ENCODE measurements at places on chromosomes 11 and 22.

DNA sequence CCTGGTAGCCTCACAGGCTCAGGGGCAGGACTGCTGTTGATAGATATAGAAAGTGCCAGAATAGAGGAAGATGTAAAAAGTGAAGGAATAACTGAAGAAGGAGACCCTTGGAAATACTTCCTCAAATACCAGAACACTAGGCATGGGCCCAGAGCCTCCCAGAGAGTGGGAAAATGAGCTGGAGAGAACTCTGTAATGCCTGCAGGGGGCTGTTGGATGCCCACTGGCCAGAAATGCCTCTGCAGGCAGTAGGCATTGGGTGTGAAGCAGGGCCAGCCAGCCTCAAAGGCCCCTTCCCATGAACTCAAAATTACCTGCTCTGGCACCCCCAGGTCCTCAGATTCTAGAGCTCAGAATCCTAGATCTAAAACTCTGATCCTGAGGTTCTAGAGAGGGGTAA, 15.1 kb downstream of the P2RY2 start:
- no peak for DNase-seq

GRCh38 chr22:21829523-21829922, 37.9 kb downstream of the MAPK1 start:
- DNase-seq, result no peak

DNA sequence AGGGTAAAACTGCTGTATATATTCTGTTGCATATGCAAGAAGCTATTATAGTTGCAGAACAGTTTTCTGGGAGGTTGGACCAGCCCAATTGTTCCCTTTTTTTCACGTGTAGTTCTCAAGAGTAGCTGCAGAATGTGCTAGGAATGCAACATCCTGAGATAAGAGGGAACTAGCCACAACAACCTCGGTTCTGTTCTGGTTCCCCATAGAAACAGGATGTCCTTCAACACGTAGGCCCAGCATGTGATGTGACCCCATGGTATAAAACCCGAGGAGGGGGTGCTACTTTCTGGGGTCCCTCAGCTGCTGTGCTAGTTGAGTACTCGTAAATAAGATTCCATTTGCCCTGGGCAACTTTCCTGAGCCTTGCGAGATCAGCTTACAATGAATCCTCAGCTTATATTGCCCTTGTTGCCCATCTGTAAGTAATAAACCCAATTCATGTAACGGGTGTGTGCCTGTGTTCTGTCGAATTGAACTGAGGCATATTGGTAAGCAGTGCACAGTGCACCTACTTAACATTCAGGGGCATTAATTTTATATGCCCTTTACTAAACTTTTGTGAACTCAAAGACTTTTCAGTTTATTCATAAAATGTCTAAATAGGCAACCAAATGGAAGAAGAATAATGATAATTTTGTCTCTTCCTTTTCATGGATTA, 23.0 kb upstream of the TRAF6 start:
- no peak for DNase-seq

- no peak for DNase-seq
Observed at GRCh38 chr11:13054278-13054677, 45.2 kb downstream of the RASSF10 start.

DNA sequence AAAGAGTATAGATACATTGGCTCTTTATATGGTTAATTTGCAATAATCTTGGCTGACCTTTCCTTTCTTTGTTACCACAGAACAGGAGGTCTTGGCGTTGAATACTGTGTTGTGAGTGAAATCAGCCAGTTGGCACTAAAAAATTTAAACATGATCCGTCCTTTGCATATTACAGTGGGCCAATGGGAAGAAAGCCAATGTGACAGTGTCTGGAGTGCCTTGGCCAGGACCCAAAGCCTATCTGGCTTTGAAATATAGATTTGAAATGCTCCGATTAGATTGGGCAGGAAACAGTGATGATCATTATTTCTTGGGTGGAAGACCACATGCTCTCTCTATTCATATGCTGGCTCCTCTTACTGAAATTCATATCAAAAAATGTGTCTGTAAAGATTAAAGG, 339.6 kb upstream of the ANO3 start:
- DNase-seq, result no peak

GRCh38 chr11:93505703-93506102, 37.5 kb downstream of the SMCO4 start:
- no peak for DNase-seq

DNA sequence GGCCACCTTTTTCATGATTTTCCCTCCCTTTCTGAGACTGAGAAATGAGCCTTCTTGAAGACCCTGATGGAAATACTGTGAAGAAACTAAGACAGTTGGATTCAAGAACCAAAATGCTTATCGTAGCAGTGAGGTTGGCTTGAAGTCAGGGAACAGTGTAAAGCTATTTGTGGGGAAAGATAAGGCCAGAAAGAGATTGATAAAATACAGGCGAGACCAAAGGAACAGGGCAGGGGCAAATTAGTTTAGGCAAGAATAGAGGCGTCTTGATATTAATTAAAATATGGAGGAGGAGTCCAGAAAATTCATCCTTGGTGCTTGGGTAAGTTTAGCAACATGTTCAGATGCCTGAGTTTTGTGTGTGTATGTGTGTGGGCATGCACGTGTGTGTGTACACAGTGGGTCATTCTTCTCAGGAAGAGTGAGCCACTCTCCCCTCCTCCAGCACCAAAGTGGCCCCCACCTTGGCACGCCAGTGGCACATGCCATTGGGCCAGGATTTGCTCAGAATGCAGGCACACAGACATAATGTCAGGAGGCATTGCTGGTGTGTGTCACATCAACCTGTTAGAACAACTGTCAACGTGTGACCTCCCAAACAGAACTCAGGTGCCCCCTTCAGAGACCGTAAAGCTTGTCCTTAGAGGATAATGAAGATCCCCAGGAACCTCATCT, 3.9 kb upstream of the EHF start:
- no peak for DNase-seq

GRCh38 chr11:12441231-12441861, 64.0 kb downstream of the PARVA start:
- DNase-seq, result no peak

GRCh38 chr11:21514316-21514715, 678.6 kb upstream of the ANO5 start:
- DNase-seq, result no peak

GRCh38 chr22:11066458-11067285, 4461.3 kb upstream of the OR11H1 start:
- no peak for DNase-seq

All from amniotic stem cell (primary cell).